ENCODE measurements at places on chromosomes 2 and 18.
A peak's percentile ranks its signal among the peaks of the same experiment; 100 is the strongest.

GRCh38 chr18:6653880-6654279 lies 75.6 kb upstream of the ARHGAP28 start:
- DNase-seq: no peak

DNA sequence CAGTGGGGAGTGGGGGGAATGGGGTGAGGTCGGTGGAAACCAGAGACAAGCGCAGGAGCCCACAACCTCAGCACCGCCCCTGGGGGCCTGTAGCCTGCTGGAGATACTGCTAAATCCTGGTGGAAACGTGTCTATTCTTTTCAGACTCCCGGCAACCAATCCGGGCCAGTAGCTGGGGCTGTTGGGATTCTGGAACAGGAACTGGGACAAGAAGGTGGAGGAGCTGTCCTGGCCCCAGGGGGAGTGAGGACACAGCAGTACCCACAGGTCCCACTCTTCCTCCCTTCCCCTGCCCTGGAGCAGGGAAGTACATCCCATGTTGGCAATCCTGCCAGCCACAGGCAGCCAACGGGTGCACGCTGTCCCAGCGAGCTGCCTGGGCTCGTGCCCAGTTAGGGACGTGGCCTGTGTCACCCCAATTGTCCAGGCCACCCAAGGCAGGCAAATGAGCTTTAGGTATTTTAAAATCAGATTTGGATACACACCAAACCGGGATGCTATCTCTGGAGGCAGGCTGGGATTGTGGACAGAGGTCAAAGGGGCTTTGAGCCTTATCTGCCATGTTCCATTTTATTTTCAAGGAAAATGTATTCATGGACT lies 51.8 kb downstream of the HS1BP3 start:
- DNase-seq: no peak

- no peak for DNase-seq
Measured at GRCh38 chr2:219460424-219460926, 25.8 kb downstream of the SPEG start.

DNA sequence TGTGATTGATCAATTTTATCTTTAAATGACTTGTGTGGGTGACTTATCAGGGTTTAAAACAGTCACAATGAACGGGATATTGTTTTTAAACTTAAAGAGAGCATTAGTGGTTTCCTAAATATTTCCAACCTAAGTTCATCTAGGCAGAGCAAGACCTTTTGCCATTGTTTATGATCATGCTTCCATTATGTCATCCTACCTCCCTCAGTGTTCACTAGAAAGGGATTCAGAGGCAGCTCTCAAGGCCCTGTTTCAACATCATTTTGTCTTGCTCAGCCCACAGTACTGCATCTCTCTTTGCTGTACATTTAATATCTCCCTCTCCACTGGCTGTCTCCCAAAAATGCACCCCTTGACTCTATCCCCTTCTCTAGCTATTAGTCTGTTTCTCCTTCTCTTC lies 21.5 kb upstream of the PELI1 start:
- no peak for DNase-seq

DNA sequence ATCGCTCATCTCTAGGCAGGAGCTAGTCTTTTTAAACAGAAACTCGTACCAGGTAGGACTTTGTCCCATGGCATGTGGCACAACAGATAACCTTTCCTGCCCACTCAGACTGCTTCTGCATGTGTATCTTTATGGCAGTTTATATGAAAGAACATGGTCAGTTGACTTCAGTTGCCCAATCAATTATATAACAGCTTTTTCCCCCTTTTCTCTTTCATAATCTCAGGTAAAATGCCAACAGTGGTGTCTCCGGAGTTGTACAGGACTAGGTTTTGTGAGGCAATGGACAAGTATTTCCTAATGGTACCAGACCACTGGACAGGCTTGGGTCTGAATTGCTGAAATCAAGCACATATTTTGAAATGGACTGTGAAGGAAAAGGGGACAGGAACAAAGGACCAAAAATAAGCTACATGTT lies 51.6 kb upstream of the PTH2R start:
- DNase-seq: no peak

GRCh38 chr2:226902041-226902966 lies 66.5 kb downstream of the RHBDD1 start:
- no peak for DNase-seq

DNA sequence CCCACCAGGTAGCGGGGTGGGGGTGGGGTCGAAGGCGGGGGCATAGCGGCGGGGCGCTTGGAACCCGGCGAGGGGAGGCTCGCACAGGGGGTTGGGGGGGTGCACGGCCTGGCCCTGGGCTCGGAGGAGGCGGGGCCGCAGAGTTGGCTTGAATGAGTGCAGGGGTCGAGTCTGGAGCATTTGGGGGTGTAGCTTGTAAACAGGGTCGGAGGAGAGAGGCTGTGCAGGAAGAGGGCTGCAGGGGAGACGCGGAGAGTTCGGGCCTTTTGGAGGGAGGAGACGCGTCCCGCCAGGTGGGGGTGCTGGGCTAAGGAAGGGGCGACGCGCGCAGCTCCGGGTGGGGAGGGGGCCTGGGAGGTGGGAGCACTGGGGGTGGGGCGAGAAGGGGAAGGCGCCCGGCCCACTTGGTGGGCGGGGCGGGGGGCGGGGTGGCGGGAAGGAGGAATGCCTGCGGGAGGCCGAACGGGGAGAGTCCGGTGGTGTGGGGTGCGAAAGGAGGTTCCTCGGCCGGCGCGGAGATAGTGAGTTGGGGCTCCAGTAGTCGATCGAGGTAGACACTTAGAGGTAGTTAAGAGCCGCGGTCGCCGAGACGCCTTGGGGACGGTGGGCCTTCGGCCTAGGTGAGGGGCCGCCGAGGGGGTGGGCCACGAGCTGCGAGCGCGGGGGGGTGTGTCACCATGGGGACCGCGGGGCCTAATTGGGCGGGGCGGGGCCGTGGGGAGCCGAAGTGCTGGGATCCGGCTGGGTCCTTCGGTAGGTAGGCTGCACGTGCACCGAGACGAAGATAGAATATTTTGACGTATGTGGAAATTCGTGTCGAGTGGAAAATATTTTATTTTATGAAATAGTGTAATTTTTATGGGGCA lies 774 bp downstream of the MSH6 start:
- peak; percentile 64 for DNase-seq

- DNase-seq: no peak
Measured at GRCh38 chr2:170101789-170102188, 76.2 kb upstream of the MYO3B start.
